Omental fat pad (tissue), 4 donors: ENCODE measurements at places on chromosomes 7 and 10. TPM values are rescaled to one million over a fixed set of nuclear protein-coding genes. Genes with fewer than 3 reads are reported as not detected.

GRCh38 chr7:70807650-70808049 is 324.3 kb upstream of the GALNT17 start:
- DNase-seq = no peak

The CLRN3 gene
- total RNA-seq = not detected

The DLG5 gene
- total RNA-seq = 34.7 TPM

DNA sequence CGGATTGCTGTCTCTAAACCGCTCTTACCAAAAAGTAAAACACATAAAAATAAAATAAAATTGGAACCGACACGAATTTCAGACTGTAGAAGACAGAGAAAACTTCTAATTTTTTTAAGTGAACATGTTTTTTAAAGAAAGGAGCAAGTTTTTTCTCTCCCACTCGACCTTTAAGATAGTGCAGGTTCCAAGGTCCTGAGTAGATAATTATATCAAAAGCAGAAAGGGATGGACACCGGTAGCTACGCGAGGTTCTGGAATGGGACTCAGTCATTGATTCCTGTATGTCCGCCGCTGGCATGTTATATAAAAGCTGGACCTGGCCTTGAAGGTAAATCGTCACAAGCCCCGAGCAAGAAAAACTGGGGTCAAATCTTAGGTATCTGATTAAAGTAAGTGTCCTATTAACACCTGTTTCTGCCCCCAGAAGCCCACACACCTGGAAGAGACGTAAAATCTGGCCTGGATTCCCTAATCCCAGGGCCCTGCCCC is 462 bp upstream of the CISD1 start:
- no peak for DNase-seq

DNA sequence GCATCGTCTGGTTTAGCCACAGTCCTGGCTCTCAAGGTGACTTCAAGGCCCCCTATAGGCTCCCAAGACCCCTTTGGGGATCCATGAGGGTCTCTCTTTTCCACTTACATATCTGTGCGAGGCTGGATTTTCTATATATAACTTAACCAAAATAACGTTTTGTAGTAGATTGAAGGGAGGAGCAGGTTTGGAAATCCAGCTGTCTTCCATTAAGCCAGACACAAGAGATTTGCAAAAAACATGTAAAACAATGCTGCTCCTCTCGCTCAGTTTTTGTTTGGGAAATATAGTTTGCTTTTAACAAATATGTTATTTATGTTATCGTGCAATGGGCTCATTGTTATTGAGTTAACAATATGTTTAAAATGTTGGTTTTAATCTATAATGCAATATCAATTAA is 811.2 kb downstream of the TYW1 start:
- no peak for DNase-seq

DNA sequence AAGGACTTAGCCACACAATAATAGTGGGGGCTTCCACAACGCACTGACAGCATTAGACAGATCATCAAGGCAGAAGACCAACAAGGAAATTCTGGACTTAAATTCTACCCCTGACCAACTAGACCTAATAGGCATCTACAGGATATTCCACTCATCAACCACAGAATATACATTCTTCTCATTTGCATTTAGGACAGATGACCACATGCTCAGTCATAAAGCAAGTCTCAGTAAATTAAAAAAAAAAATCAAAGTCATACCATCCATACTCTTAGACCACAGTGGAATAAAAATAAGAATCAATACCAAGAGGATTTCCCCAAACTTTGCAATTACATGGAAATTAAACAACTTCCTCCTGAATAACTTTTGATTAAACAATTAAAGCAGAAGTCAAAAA is 155.9 kb downstream of the CDK14 start:
- no peak for DNase-seq
